Stimulated activated CD8-positive, alpha-beta memory T cell treated with anti-CD3 and anti-CD28 coated beads, Interleukin-15, amount 100 ng/mL, for 48 hours (primary cell): ENCODE measurements at places on chromosomes 7 and 10.

DNA sequence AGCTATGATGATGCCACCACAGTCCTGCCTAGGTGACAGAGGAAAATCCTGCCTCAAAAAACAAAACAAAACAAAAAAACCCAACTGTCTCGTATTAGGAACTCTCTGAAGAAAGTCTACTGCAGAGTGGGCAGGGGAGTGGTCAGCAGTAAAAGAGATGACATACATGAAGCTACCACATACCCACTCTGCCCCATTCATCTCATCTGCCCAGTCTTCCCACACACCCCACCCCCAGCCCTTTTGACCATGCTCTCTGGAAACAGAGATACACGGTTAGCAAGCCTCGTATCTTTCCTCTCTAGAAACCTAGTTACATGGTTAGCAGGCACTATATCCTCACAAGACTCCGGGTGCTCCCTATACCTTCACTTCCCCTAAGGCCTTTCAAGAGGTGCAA, 8.3 kb downstream of the SLC37A3 start:
- DNase-seq: no peak

- no peak for DNase-seq
These were observed 78.6 kb upstream of the SLC25A13 start for GRCh38 chr7:96400518-96400917.

- DNase-seq: peak; percentile 14
These were observed 711 bp downstream of the FAM221A start for GRCh38 chr7:23680414-23681405.

- no peak for DNase-seq
These were observed 164.1 kb upstream of the HPS1 start for GRCh38 chr10:98610836-98611235.

DNA sequence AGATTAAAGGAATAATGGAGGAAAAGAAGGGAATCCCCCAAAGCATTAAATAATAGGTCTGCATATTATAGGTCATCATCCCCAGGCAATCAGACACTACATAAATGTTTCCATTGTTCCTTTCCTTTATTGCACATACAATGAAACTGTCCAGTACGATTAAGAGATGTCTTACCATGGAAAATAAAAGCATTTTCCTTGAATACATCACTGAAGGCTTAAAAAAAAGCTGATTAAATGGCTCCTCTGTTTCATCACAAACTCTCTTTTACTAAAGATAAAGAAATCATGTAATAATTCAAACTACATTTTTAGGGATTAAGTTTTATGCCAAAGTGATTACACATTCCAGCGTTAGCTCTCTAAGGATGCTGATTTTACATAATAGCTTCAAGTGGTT, 316.0 kb downstream of the AGMO start:
- no peak for DNase-seq

DNA sequence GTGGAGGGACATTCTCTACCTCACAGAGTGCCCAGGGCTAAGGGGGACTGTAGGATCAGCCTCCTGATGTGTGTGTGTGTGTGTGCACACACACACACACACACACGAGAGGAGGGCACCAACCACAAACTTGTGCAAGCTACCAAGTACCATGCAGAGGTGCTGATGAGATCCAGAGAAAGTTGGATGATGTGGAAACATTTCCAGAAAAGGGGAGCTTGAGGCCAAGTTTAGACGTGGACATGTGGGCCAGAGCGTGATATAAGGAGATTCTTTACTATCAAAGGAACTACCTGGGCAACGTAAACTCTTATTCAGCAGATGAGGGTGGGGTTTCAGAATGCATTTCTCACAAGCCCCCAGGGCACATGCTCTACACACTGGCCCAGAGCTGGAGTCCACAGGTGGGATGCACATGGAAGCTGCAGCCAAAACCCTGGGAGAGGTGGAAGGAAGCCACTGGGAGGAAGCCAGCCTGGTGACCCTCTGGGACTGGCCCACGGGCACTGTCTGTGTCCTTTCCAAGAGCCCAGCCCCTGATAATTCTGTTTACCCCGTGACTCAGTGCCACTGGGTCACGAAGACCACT, 53.5 kb downstream of the DLG5 start:
- DNase-seq: no peak

GRCh38 chr10:125144693-125145623, 15.4 kb downstream of the CTBP2 start:
- DNase-seq: no peak

DNA sequence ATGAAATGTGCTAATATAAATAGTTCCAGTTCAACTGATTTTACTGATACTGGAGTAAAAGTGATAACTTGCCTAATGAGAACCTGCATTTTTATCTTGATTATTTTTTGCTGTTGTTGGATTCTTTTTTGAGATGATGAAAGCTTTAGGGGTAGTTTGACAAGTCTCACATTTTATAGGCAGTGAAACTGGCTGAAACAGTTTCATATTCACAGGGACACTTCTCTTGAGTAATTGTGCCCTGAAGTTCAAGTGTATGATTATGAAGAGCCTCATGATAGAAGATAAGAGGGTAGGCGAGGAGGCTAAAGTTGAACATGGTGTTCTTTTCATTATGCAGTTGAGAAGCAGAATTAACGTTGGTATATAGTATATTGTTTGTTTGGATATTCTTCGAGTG, 5.1 kb downstream of the AUTS2 start:
- DNase-seq: no peak

DNA sequence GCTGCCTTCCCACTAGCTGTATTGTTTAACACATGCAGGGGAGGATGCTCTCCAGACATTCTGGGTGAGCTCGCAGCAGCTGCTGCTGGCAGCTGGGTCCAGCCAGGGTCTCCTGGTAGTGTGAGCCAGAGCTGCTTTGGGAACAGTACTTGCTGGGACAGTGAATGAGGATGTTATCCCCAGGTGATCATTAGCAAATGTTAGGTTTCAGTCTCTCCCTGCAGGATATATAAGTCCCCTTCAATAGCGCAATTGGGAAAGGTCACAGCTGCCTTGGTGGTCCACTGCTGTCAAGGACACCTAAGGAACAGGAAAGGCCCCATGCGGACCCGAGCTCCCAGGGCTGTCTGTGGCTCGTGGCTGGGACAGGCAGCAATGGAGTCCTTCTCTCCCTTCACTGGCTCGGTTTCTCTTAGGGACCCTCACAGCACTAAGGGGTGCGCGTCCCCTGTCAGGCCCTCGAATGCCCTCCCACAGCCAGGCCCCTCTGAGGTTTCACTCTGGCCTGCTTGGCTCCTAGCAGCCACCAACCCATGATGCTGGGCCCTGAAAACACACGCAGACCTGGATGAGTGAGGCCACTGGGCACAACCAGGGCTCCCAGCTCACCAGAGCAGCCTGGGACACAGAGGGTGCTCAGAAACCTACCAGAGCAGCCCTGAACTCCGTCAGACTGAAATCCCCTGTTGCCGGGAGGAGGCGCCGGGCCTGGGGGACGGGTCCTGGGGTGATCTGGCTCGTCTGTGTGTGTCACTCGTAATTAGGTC, 173.0 kb upstream of the LANCL2 start:
- DNase-seq: no peak

DNA sequence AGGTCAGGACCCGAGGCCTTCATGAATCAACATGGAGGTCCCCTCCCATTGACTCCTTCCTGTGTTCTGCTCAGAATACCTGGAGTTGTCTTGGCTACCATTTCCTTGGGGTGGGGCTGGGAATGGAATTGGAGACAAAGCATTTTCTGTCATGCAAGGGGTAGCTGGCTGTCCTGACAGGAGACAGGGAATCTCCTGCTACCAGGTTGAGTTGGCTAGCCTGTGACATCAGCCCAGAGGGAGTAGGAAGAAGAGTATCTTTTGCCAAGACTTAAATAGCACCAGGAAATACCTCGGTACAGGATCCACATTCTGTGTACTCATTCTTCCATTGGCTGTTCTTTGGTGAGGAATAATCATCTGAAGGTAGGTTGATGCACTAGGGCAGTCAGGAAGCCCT, 4.9 kb downstream of the ZDHHC16 start:
- no peak for DNase-seq

GRCh38 chr10:125756853-125757487, 18.7 kb downstream of the MMP21 start:
- DNase-seq: no peak

GRCh38 chr7:80087051-80087770, 47.4 kb upstream of the GNAI1 start:
- DNase-seq: no peak

DNA sequence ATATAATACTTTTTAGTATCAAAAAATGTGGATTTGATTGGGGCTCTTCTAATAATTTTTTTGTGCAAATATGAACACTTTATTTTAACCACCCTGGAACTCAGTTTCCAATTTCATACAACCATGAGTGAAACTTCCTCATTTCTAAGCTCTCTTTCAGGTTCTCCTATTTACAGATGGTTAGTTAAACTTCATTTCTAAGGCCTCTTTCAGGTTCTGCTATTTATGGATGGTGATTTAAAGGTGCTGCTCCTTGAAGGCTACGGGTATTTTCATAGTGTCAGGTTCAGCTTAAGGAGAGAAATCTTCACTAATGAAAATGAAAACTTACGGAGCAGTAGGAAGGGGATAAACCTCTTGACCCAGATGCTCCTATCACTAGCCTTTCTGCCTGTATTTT, 568.3 kb downstream of the KIF20B start:
- no peak for DNase-seq

GRCh38 chr10:114504769-114505579, 100.7 kb upstream of the AFAP1L2 start:
- no peak for DNase-seq

DNA sequence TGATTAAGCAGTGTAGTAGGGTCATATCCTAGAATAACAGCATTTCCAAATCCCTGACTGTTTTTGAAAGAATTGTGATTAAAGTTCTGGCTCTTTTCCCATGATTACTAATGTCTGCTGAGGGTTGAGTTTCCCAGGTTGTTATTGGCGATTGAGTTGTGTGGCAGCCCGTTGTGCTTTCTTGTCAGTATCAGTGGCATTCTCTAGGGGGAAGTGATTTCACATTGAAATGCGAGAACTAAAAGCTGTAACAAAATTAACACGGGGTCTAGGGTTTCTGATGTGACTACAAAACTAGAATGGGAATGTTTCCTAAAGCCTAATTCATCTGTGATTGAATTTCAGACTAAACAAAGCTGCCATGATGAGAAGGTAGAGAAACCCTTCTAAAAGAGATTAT, 349.4 kb downstream of the EXOC4 start:
- no peak for DNase-seq

DNA sequence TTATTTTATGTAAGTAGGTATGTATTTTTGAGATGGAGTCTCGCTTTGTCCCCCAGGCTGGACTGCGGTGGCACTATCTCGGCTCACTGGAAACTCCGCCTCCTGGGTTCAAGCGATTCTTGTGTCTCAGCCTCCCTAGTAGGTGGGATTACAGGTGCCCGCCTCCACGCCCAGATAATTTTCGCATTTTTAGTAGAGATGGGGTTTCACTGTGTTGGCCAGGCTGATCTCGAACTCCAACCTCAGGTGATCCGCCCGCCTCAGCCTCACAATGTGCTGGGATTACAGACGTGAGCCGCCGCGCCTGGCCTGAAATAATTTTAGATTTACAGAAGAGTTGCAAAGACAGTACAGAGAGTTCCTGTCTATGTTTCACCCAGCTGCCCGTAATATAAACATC, 37.5 kb downstream of the PFKFB3 start:
- DNase-seq: no peak

DNA sequence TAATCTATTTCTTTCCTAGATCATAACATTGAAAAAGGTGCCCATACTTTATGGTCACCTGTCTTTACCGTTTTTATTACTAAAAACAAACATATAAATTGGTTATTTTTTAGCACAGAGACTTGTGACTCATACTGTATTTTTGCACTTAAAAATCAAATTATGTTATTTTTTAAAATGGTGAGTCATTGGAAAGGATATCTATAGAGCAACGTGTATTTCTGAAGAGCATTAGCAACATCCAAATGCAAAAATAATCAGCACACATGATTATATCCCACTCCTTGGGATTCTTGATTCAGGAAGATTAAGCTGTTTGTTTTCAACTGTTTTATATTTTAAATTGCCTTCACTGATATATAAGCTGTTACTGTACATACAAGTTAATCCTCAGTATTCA, 40.7 kb upstream of the FMC1 start:
- no peak for DNase-seq

GRCh38 chr7:32890793-32891042, 842 bp downstream of the KBTBD2 start:
- no peak for DNase-seq

DNA sequence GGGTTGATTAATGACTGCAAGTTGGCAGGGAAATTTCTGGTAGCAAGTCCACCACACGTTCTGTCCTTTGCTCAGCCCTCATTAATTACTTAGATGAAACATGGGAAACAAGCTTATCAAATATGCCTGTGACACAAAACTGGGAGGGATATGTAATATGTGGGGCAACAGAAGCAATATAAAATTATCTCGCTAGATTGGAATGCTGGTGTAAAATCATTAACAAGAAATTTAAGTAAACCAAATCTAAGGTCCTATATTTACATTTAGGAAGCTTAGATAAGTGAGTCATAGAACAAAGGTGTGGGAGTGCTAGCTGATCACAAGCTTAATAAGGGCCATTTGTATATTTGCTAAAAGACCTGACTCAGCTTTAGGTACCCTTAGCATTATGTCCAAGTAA, 23.5 kb downstream of the TRPV5 start:
- no peak for DNase-seq

DNA sequence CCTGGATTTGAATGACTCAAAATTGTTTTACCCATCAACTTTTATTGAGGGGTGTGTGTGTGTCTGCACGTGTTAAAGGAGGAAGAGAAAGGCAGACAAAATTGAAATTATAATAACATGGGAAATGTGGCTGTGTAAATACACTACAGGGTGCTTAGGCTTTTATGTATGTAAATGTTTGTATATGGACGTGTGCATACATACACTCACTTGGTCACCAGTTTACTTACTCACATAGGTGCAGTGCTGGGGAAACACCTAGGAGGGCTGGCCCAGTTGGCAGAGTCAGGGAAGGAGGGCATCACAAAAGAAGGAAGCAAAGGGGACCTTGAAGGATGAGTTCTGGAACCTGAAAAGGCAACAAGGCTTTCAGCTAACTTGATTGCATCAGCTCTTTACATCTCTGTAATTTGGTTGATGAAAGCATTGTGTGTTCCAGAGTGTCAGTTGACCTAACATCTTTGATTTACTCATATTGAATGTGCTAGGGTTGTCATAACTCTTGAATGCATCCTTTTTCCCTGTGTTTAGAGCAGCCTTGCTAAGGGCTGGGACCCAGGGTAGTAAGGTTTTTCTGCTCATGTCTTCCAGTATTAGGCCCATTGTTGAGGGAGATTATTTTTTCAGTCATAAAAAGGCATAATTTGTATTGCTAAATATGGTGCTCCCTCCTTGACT, 10.2 kb downstream of the WDR11 start:
- no peak for DNase-seq

GRCh38 chr7:50867034-50867356, 84.3 kb upstream of the GRB10 start:
- no peak for DNase-seq

DNA sequence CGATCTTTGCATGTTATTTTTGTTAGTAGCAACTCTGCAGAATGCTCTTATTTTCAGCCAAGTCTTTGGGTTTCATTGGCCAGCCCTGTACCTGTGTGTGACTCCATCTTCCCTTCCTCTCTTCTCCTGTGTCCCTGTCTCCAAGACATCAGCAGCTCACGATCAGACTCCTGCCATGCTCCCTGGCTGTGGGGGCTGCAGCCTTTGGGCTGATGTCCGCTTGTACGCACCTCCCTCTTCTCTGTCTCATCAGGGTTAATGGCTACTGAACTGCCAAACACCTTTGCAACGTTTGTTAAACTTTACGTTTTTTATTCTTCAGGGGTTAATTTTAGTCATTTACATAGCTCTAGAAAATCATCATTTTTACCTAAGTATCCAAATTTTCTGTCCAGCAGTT, 103.5 kb upstream of the RET start:
- no peak for DNase-seq
